NCI-H2171 (cell line): ENCODE measurements at places on chromosomes 6 and 20.

DNA sequence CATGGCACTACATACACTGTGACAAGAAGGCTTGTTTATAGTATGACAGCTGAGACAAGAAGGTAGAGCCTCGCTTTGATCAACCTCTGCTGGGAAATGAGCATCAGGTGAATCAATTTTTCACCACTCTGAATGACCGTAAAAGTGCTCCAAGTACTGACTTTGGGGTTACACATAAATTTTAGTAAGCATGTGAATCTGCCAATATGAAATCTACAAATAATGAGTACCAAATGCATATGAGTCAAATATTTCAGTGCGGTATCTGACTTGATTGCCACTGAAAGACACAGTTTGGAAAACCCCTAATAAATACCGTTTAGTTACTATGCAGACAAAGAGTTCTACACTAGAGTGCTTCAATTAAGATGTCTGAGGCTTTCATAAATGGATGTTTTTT is 77.8 kb downstream of the ATG5 start:
- DNase-seq, result no peak

- no peak for DNase-seq
Observed at GRCh38 chr6:18388271-18388670, 1.1 kb downstream of the RNF144B start.

GRCh38 chr6:152170702-152171667 is 363.5 kb downstream of the ESR1 start:
- no peak for DNase-seq

DNA sequence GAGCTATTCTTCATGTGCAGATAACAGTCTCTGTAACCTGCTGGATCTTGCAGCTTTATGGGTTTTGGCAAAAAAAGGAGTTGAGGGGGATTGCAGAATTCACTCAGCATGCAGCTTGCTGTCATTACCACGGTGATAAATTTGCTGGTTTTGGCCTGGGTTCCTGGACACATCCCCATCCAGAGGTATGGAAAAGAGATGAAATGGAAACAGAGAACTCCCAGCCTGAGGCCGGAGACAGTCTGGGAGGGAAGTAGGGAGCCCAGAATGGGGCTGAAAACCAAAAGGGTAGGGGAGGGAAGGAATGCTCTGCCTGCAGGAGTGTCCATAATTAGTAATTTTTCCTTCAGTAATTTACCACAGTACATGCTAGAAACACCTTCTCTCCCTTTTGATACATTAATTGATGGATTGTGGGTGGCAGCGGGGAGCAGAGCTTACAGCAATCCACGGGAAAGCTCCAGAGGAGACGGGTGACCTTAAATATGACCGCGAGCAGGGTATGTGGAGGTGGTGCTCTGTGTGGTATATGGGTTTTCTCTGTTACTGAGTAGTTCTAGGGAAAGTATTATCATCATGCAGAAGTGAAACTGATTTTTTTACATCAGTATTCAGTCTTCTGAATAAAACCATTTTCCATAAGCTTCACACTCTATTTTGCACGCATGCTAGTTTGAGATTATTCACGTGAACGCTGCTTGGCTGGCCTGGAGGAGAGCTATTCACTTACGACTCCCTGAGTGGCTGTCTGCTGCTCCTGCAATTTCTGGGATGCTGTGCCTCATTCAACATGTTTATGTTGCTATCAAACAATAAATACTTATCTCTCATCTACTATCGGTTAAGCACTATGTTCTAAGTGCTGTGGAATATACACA is 66.3 kb upstream of the KCNK16 start:
- DNase-seq, result no peak

- no peak for DNase-seq
Observed at GRCh38 chr6:7137335-7138045, 29.7 kb downstream of the RREB1 start.

GRCh38 chr6:22383016-22383415 is 86.2 kb upstream of the PRL start:
- DNase-seq, result no peak

- DNase-seq, result no peak
Observed at GRCh38 chr6:158487495-158487894, 72.4 kb upstream of the TMEM181 start.

- no peak for DNase-seq
Observed at GRCh38 chr6:136102991-136103688, 147.0 kb downstream of the MTFR2 start.

DNA sequence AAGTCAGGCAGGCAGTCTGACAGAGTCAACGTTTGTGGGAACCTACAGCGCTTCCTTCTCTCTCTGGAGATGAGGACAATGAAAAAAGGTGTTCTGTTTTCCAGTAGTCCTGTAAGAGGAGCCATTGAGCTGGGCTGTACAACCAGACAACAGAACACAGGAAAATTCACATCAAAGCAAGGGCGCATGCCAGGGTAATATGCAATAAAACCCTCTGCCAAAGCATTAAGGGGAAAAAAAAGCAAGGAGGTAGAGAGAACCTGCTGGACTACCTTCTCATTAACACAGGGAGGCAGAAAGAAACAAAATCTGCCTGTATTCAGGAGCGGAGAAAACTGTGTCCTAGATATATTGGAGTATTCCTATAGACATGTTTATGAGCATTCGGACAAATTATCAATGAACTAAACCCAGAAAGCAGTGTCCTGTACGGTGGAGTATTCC is 1.3 kb downstream of the RNF24 start:
- DNase-seq, result peak; percentile 83

DNA sequence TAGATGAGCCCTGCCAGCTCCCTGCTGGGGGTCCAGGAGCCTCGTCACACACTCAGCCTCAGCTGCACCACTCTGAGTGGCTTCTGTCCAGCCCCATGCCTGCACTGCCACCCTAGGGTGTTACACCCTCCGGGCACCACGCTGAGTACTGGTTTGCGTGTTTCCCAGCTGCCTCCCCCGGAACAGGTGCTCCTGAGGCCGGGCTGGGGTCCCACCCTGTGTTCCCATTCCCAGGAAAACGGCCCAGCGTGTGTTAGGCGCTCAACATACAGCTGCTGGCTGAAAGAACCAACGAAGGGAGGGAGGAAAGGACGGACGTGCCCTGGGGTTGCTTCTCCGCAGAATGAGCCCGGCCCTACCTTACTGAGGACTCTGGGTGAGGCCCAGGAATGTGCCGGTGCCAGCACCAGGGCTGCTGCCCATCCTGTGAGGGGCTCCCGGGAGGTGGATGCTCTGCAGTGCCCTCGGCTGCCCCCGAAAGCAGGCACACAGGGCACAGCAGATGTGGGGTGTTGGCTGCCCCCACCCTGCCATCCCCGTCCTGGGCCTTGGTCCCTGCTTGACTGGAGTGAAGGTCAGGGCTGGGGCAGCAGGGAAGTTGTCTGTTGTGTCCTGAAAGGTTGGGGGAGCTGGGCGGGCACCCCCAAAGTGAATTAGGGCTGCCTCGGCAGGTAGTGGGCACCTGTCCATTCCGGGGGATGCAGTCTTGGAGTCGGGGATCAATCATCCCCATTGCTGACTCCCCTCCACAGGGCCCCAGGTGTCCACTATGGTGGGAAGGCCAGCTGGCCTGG is 16.3 kb downstream of the LAMA5 start:
- DNase-seq, result no peak

GRCh38 chr6:30136570-30137286 is 788 bp downstream of the TRIM40 start:
- no peak for DNase-seq

DNA sequence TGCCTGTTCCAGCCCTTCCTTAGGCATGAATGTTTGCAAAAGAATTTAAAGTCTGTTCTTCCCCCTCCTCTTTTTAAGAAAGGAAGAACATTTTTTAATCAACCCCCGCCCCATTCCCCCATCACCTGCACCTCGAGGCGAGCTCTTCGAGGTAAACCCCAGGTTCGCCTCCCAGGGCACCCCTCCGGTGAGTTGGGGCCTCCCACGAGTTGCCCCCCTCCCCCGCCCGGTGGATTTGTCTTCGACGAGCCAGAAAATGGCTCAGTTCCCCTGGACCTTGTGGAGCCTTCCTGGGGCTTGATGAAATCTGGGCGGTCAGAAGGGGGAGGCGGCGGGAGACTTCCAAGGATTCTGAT is 256 bp upstream of the OVOL2 start:
- DNase-seq, result no peak

DNA sequence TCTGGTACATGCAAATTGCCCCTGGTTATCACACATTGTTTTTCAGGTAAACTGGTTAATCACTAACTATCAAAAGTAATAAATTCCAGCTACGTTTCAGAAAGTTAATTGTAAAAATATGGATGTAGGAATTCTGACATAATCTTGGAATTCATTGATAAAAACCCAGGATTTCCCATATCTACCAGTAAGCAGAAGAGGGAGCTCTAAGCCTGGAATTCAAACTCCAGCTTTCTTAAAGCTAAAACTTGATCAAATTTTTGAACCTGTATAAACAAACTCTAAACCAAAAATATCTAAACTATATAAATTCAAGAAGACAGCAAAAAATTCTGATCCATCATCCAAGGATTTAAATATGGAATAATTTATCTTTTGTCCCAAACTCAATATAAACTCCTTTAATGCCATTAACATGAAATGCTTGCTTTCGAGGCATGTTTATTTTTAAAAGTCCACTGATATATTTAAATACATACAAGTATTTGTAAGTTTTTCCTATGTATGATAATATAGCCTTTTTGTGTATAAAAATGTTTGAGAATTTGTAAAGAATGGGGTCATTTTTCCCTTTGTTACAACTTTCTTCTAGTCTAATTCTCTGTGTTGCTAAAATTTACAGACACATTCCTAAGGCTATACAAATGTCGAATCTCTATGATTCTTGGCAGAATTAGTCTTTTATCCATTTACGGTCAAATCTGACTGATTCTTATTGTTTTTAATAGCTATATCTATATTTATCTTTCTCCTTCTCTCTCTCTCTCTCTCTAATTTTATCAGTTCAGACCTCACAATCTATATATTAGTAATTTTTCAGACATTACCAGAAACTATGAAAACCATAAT is 91.4 kb upstream of the RNF217 start:
- DNase-seq, result peak; percentile 9

DNA sequence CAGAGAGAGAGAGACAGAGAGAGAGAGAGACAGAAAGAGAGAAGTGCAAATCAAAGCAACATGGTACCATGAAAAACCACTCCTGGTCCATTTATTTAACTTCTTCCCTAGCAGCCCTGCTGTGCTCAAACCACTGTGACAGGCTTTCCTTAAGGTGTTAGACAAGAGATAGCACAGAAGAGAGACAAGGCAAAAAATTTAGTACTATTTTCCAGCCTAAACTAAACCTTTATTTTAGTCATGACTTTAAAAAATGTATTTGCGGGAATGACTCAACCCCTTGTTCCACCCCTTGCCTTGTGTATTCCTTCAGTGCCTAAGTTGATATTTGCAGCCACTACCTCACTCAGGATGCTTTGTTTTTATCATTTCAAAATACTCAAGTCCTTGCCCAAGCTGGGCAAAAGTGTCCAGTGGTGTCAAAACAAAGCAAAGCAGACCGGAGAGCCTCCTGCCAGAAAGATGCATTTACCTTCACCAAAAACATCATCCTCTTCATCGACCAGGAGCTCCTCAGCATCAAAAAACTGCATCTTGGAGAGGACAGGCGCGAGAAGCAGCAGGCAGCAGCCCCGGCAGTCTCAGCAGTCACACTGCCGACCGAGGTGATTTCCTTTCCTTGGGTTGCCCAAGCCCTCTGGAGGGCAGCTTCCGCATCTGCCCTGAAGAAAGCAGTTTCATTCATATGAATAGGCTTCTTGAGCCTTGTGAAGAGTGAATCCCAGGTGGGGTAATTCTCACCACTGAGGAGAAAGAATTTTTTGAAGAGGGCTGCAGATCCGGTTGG is at the start of gene RIPOR2:
Gene RIPOR2, minus strand, starts transcription at position 595 of the 787 bp plus-strand sequence. Its CDS starts 62 bp downstream, at position 533.
- no peak for DNase-seq

DNA sequence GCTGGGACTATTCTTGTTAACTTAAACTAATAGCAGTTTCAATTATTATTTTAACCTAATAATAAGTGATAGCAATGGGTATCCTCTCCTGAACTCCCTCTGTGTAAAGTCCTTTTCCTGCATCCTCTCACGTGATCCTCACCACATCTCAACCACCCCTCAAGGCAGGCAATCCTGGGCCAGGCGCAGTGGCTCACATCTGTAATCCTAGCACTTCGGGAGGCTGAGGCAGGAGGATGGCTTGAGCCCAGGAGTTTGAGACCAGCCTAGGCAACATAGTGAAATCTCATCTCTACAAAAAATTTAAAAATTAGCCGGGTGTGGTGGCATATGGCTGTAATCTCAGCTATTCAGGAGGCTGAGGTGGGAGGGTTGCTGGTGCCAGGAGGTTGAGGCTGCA is 23.7 kb downstream of the MAP1LC3A start:
- no peak for DNase-seq

DNA sequence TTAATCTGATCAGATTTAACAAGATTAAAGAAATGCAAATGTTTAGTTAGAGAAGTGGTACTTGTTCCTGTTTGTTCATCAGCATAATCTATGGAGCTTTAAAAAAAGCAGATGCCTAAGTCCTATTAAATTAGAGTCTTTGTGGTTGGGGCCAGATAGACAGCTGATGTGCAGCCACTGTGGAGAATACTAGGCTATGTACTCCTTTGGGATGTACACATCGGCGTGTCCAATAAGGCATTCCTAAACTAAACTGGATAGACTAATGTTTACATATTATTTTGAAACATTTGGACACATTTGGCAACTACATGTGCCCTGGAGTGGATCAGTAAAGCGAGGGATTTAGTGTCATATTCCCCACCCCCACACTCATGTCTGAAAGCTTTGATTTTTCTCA is 459.5 kb downstream of the LMBRD1 start:
- DNase-seq, result no peak

GRCh38 chr6:139243536-139243935 is 48.3 kb downstream of the TXLNB start:
- no peak for DNase-seq

- DNase-seq, result no peak
Observed at GRCh38 chr6:135651964-135652755, 154.6 kb upstream of the AHI1 start.

DNA sequence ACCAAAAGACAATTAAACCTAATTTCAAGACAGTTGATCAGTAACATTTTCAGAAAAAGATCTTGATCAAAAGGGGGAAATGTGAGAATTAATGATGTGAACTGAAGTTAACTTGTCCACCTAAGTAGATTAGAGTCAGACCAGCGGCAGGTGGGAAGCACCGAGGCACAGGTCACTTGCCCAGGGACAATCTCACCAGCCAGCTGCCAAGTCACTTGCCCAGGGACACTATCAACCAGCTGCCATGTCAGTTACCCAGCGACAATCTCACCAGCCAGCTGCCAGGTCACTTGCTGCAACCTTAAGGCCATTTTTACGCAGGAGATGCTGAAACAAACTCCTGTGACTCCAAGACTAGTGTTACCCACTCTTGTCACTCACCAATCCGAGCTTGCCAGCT is 187.6 kb upstream of the THBS2 start:
- no peak for DNase-seq

DNA sequence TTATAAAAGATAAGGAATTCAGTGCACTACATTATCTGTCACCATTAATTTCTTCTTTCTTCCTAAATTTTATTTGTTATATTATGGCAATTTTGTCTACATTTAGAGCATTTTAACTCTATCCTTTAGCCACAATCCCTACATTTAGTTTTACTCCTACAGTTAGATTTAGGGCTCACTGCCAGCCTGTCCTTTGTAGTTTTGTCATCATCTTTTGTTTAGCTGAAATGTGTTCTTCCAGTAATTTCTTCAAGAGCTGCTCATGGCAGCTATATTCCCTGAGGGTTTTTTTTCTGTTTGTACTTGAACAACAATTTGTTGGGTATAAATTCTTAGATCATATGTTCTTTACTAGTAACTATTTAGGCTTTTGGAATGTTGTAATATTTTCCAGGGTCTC is 72.7 kb upstream of the B3GAT2 start:
- DNase-seq, result no peak
